ENCODE measurements at places on chromosomes 13 and 19.

- no peak for DNase-seq
Observed at GRCh38 chr13:25493931-25494640, 122.3 kb downstream of the ATP8A2 start.

DNA sequence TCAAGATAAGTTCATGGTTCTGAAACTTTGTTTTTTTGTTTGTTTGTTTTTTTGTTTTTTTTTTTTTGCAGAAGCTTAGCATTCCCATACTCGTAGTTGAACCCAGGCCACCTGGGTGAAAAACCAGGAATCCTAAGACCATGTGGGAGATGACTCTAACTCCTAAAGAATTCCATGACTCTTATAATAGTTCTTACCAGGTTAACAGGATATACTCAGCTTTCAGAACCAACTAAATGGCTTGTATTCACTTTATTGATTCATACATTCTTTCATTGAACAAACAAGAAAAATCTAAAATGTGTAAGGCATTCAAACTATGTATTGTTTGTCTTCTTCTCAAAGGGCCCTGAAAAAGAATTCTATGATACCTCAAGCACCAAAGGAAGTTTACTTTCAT is 40.5 kb upstream of the KLF5 start:
- DNase-seq = no peak

DNA sequence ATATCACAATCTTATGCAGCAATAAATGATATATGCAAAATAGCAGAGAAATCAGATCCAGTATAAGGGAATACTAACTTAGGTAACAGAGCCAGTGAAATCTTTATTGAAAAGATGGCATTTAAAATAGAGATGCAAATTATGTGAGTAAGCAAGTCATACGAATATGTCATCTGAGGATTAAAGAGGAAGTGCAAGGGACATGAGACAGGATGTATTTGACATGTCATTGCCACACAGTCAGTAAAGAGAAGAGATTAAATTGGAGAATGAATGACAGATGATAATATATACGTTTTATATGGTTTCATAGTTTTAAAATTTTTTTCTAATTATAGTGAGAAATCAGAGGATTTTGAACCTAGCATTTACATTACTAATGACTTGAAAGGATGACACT is 426.4 kb downstream of the SLITRK5 start:
- peak; percentile 45 for DNase-seq

- peak; percentile 4 for DNase-seq
Observed at GRCh38 chr19:49799798-49800376, 13.2 kb downstream of the FUZ start.

DNA sequence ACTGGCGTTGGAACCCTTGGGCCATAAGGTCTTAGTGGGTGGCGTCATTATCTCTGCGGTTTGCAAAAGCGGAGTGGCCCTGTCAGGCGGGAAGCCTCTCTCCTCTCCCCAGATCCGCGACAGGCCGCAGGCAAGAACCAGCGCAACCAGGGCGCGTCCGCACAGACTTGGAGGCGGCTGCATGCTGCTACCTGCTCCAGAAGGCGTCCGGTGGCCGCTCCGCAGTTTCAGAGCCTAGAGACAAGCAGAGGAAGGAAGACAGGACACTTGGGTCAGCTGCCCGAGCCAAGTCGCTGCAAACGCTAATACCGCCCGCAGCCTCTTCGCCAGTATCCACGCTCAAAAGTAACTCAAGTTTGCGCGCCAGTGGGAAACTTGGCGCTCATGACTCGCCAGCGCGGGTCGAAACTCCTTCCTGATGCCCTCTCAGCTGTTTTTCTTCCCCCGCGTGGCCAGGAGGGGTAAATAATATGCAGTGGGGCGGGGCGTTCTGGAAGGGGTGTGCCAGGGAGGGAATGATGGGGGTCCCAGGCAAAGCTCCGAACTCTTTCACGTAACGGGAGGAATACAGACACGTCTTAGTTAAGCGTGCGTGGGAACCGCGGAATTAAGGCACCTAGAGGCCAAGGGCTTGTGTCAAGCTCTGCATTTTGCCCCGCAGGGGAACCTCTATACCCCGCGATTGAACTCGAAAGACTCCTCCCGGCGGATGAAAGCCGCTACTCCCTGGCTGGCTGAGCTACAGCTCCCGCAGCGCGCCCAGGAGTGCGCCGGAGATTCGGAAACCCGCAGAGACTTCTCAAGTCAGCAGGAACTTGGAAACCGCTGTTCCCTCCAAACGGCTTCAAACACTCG is at the start of gene EDNRB:
Gene EDNRB (minus strand): TSS at position 441 of the 855 bp plus-strand sequence. CDS start 258 bp downstream, at position 183.
- peak; percentile 24 for DNase-seq

- peak; percentile 77 for DNase-seq
Observed at GRCh38 chr19:5547881-5548280, 19.9 kb downstream of the TINCR start.

- no peak for DNase-seq
Observed at GRCh38 chr19:34773555-34773864, 495 bp upstream of the ZNF599 start.

DNA sequence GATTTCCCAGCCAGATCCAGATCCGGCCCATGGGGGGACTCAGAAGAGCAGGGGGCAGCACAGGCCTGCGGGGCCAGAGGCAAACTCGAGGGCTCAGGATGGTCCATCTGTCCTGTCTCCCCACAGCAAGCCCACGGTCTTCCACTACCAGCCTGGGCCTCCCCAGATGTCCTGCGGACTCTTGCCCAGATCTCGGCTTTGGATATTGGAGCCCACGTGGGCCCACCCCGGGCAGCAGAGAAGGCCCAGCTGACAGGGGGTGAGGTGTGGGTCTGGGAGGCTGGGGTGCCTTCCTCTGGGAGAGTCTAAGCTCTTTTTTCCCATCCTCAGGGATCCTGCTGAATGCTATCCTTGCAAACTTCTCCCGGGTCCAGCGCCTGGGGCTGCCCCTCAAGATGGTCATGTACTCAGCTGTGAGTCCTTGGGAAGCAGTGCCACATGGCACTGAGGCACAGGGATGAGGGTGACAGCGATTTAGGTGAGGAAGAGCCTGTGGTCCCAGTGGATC is 3.4 kb downstream of the ACP4 start:
- no peak for DNase-seq

- DNase-seq = no peak
Observed at GRCh38 chr19:16210168-16210567, 12.5 kb downstream of the AP1M1 start.

GRCh38 chr13:27177852-27178251 is 6.2 kb upstream of the USP12 start:
- no peak for DNase-seq

- DNase-seq = no peak
Observed at GRCh38 chr19:39304185-39304513, 7.9 kb downstream of the IFNL1 start.

GRCh38 chr19:4379383-4380253 is 20.7 kb downstream of the SH3GL1 start:
- DNase-seq = no peak

DNA sequence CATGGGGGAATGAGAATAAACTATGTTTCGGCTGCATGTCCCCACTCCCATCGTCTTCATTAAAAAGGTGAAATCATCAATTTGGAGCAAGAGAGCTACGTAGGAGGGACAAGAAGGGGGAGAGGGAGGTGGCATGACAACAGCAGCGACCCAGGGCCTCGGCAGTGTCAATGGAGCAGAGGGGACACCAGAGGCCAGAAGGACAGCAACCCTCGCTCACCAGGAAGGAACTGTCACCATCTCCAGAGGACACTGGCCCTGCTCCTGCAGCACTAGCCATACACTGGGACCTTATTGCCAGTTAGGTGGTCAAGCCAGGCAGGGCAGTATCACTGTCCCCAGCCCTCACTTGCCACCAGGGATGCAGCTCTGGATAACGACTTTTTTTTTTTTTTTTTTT is 34.2 kb downstream of the NAXD start:
- no peak for DNase-seq

GRCh38 chr19:16118489-16119033 is 6.9 kb downstream of the RAB8A start:
- no peak for DNase-seq

DNA sequence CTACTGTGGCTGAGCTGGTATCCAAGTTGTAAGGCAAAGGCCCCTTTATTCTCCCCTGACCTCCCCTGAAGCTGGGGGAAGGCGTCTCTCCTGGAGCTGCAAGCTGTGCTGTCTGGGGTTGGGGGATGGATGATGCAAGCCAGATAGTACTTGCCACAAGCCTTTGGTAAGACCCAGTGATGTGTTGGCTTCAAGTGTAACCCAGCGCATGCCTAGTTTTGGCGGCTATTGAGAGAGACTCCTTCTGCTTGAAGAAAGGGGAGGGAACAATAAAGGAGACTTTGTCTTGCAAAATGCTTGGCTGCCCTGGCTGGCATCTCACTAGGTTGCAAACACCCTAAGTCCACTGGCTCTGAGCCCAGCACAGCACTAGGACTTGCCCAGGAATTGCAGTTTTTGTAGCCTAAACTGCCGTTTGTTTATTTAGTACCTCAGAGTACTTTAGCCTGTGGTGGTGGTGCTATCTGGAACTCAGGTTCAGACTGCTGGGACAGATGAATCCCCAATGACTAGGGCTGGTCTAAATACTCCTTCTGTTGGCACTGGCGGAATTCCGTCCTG is 108.2 kb downstream of the TNFSF13B start:
- no peak for DNase-seq

GRCh38 chr13:100290165-100290801 is 201.4 kb downstream of the PCCA start:
- DNase-seq = no peak

DNA sequence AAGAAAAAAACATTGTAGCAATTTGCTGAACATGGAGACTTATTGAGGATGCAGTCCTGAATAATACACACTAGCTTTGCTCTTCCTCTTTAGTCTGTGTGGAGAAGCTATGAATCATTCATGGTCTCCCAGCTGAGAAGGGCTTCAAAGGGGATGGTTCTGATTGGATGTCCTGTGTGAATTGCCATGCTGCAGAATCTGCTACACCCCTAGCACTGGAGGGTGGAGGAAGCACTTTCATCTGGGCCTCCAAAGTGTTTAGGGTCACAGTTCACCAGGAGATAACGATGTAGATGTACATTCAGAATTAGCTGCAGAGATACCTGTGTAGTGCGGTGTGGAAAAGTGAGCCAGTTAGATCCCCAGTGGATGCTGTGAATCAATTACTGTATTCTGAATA is 321.1 kb upstream of the EDNRB start:
- DNase-seq = no peak

- DNase-seq = no peak
Observed at GRCh38 chr13:75071395-75071794, 410.6 kb downstream of the TBC1D4 start.

GRCh38 chr13:70844391-70845108 is 736.3 kb upstream of the KLHL1 start:
- no peak for DNase-seq

GRCh38 chr13:71618159-71618558 is 248.8 kb downstream of the DACH1 start:
- peak; percentile 60 for DNase-seq

DNA sequence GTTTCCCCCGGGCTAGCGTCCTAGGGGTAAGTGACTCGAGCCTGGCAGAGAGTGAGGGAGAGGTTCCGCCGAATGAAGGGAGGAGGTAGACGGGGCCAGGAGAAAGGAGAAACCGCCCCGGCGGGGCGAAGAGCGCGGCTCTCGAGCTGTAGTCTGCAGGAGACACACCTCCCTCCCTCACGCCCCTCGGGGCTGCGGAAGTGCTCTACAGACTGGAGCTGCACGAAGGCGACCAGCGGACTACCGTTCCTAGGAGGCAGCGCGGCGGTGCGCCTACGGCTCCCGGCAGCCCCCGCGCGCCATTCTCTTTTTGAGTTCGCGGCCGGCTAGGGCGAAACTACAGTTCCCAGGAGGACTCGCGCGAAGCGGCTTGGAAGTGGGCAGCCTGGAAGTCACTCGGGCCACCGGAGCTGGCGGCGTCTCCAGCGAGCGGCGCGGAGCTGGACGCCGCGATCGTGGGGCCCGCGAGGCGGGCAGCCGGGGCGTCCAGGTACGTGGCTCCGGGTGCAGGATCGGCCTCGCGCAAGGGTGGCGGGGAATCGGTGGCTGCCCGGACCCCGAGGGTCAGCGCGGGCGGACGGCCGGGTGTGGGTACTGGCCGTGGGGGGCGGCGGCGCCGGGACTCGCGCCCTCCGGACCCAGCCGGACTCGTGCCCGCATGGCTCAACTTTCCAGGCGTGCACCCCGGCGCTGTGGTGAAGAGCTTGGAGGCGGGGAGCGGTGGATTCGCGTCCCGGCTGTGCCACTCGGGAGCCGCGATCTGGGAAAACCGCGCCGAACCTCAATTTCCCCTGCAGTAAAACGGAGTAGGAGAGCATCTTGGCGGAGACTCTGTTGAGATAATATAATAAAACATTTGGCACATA is at the start of gene SIPA1L3:
Gene SIPA1L3 (plus strand): TSS at position 340 of the 866 bp plus-strand sequence. CDS start 174,358 bp downstream, outside the sequence.
- peak; percentile 98 for DNase-seq

GRCh38 chr19:8666814-8667405 is 31.7 kb downstream of the ACTL9 start:
- no peak for DNase-seq

GRCh38 chr19:54875506-54875905 is 1.5 kb downstream of the FCAR start:
- DNase-seq = peak; percentile 12

- no peak for DNase-seq
Observed at GRCh38 chr19:12676928-12677327, 4.8 kb downstream of the DHPS start.

DNA sequence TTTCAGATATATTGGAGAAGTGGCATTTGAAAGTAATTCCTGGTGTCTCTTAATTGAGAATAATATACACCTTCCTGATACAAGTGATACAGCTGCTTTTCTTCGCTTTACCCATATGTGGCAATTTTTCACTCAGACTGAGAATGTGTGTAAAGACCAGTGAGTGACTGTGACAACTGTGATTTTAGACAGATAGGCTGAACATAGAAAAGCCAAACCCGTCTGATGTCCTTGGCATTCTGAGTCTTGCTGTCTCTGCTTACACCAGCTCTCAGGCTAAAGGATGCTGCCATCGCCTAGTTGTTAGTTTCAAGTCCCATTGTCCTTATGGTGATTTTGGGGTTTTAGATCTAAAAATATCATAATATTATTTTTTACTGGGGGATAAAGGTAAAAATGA is 492.6 kb downstream of the RFC3 start:
- no peak for DNase-seq

DNA sequence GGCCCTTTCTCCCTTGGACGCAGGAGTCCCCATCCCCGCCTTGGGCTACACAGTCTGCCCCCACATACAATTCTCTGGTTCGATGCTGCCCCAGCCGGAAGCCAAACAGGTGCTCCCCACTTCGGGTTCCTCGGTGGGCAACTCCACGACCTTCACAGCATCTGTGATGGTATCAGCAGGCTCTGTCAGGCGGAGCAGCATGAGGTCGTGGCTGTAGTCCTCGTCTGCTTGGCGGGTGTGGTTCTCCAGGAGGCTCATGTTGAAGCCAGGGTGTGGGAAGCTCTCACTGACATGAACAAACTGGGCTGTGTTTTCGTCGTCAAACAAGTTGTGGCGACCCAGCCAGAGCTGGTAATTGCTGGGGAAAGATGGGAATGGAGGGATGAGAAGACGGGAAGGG is 3.5 kb downstream of the KLK1 start:
- no peak for DNase-seq

Data from OCI-M1 (cell line).